GM18507 (cell line): ENCODE measurements at places on chromosomes 16 and 17.

DNA sequence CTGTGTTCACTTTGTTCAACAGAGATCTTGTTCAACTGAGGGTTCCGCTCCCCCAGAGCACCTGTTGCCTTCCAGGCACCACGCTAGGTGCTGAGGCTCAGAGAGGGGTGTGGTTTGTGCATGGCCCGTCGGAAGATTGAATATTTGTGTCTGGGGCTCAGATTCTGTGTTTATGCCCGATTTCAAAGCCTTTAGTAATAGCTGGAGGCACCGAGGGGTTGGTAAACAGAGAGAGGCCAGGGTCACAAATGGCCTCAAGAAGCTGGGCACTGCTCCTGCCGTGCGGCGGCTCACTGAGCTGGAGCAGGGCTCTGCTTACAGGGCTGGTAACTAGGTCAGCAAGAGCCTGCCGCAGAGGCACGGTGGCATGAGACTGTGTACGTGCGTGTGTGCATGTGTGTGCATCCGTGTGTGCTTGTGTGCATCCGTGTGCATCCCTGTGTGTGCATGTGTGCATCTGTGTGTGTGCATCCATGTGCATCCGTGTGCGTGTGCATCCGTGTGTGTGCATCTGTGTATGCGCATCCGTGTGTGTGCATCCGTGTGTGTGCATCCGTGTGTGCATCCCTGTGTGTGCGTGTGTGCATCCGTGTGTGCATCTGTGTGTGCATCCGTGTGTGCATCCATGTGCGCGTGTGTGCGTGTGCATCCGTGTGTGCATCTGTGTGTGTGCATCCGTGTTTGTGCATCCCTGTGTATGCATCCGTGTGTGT, 5.4 kb downstream of the ITGAE start:
- DNase-seq, result no peak

DNA sequence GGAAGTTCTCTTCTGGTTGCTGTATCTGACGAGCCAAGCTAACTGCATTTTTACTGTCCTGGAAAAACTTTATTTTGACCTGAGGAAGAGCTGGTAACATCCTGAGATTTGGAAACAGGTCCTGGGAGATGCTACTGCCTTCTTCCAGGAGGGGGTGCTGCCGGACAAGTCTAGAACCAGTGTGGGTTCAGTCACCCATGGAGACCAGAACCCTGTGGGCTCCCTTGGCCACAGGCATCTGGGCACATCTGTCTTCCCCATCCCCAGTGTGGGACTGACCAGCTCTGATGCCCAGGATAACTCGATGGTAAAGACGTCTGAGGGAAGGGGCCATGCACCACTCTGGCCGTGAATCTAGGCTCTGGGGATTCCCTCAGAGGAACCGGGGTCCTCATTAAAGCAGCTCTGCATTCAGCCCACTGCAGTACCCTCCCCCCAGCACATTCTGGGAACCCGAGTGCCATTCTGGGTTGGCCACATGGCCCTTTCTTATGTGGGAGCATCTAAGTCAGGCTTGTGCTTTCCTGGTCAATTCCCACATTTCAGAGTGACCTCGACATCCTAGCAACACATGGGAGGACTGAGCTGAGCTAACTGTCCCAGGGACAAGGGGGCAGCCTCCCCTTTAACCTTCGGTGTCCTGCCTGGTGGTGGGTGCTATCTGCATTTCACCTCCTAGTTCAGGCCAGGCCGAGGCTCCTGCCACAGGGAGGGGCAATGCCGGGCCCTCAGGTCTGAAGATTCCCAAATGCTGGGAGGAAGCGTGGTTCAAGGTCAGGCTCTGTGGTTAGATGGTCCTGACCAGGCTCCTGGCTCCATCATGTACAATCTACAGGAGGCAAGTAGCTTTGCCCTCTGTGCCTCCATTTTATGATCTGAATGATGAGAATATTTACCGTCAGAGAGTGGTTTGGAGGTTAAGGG, 6.4 kb downstream of the C16orf86 start:
- peak; percentile 80 for DNase-seq

GRCh38 chr17:73841431-73842060, 197.3 kb upstream of the SDK2 start:
- DNase-seq, result no peak

DNA sequence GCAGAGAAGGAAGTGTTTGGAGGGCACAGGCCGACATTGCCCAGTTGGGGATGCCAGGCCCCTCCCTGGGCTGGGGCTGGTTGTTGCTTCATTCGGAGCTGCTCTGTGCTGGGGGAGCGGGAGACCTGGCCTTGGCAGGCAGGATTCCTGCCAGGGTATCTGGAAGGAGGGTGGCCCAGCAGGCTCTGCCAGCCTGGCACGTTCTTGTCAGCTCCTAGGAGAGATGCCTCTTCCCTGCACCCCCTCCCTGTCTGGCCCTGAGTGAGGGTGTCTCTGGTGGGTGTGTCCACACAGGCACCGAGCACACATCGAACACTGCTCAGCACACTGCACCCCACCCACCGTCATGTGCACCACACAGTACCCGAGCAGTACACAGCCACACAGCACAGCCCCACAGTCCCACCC, 35.2 kb downstream of the ARHGAP23 start:
- DNase-seq, result no peak

DNA sequence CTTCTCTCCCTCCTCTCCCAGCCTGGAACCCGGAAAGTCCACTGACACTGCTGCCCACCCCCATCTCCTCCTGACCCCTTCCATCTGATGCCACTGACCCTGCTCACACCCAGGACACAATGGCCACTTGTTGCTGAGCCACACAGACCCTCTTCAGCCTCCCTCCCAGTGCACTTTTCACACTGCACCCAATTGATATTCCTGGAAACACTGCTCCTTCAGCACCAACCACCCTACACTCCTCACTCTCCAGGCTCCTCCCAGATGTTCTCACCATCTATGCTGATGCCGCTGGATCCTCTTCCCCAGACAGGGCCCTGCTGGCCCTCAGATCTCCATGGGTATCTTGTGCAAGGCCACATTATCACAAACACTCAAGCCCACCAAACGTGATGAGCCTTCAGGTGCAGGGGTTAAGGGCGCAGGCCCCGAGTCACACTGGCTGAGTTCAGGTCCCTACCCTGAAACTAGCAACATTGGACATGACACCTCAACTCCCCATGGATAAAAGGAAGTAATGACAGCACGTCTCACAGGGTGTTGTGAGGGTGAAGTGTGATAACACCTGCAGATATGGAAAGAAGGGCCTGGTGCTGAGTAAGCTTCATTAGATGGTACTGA, 238.1 kb downstream of the ZNF423 start:
- no peak for DNase-seq

- no peak for DNase-seq
Measured at GRCh38 chr17:37360632-37361031, 15.2 kb upstream of the C17orf78 start.

DNA sequence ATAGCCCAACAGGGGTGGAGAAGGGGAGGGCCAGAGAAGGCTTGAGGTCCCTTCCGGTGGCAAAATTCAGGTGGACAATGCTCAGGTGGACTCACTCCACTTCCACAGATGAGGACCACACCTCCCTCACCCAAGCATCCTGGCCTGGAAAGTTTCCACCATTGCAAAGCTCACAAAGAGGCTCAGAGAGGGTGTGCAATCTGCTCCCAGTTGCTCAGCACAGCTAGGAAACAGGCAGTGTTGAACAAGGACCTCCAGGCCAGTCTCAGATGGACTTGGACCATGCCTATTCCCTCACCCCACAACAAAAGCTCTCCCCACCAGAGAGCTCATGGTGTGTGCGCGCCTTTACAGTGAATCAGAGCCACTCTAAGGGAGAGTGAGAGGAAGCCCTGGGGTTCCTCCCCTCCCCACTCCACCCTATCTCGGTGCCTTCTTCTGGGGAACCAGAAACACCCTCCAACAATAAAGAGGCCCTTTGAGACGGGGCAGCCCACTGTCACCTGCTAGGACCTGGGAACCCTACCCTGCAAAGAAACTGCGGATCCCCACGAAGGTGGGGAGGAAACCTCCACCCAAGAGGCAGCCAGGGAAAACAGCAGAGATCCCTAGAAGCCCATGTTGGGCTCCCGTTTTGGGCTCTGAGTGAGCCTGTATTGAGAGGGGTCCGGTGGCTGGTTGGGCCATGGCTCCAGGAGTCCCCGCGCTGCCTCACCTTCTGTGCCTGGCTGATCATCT, 1.6 kb downstream of the FAM83G start:
- DNase-seq, result no peak

DNA sequence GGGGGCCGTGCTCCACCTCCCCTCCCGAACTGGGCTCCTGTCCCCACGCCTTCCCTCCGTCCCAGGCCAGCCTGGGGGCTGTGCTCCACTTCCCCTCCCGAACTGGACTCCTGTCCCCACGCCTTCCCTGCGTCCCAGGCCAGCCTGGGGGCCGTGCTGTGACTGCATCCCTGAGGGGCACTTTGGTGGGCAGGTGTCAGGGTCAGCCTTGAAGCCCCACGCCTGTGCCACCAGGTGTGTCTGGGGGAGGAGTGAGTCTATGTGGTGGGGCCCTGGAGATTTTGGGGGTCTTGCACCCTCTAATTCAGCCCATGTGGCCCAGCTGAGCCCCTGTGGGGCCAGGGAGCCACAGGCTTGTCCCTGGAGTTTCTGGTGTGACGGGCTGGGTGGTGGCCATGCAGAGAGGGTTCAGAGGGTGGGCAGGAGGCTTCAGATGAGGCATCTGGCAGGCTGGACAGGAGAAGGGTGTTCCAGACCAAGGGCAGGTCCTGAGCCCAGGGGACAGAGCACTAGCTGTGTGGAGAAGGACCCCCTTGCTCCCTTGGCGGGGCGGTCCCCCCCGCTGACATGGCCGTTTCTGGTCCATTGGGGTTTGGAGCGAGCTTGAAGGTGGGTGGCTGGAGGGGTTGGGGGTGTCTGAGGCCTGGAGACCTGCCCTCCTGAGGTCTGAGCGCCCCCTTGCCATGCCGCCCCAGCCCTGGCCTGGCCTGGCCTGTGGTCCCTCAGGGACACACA, 8.2 kb downstream of the NHERF2 start:
- no peak for DNase-seq

DNA sequence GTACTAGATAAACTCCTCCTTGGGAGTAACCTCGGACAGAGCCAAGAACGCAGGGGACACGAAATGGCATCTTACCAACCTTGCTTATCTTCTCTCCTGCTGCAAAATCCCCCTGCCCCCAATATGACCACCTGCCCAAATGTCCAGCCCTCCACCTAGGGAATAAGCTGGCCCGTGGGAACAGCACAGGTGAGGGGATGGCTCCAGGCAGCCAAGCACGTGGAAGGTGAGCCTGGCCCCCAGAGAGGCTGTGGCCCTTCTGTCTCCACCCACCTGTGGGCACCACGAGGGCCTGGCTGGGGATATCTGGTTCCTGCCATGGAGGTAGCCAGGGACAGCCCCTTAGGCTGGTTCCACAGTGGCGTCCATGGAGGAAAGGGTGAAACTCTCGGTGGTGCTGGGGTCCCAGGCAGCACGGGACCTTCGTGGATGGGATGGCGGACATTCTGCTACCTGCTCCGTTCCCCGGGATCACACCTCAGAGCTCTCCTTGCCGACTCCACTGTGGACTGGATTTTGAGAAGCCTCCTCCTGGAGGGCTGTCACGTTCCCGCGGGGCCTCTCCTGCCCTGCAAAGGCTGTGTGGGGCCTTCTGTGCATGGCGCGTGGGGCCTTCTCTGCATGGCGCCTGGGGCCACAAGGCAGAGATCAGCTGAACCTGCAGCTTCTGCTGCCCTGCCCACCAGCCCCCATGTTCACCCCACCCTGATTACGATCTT, 388.5 kb upstream of the TNRC6C start:
- DNase-seq, result no peak

DNA sequence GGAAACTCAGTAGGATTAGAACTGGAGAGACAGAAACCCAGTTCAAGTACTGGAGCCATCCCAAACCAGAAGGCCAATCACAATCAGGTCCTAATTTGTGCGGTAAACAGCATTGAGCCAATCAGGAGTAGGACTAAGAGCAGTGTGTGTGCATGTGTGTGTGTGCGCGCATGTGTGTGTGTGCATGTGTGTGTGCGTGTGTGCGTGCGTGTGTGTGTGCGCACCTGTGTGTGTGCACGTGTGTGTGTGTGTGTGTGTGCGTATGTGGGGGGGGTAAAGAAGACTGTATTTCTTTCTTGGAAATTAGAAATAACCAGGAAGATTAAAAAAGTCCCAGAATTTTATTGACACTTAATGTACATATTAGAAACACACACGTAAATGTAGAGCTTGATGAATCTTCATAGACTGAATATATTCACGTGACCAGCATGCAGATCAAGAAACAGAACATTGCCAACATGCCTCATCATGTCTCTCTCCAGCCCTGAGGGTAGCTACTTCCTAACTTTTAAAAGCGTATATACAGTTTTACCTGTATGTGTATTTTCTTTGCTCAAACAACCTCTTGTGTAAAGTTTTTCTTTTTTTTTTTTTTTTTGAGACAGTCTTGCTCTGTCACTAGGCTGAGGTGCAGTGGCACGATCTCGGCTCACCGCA, 919 bp upstream of the DHRS7C start:
- no peak for DNase-seq

DNA sequence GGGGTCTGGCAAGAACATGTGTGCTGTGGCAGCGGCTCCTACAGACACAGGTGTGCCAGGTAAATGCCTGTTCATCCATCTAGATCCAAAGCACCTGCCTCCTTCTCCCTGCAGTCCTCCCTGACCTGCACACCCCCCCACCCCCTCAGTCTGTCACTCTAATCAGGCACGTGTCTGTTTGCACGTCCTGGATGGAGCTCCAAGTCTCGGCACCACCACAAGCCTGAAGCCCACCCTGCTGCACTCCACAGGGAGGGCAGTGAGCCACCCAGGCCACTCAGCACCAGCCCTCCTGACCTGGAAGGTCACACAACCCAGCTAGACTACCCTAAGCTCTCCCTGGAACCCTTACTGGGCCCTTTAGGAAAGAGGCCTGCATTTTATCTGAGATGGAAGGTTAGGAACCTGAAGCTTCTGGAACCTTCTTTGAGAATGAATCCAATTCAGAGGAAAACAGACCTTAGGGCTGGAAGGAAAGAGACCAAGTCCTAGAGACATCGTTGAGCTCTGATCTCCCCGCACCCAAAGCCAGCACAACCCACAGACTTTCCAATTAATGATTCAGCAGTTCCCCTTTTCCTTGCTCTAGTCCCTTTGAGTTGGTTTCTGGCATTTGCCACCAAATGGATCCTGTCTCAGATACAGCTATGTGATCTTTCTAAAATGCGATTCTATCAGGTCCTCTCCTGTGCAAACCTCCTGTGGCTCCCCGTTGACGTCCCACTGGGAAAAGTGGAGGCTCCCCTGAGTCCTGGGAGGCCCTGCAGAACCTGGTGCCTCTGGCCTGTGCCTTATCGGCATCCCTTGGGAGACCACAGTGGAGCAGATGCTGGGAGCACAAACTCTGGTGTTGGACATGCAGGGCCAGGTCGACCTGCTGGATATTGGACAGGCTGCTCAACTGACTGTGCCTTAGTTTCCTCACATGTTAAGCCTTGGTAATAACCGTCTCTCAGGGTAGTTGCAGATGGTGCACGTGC, 67.9 kb downstream of the PRMT7 start:
- no peak for DNase-seq

DNA sequence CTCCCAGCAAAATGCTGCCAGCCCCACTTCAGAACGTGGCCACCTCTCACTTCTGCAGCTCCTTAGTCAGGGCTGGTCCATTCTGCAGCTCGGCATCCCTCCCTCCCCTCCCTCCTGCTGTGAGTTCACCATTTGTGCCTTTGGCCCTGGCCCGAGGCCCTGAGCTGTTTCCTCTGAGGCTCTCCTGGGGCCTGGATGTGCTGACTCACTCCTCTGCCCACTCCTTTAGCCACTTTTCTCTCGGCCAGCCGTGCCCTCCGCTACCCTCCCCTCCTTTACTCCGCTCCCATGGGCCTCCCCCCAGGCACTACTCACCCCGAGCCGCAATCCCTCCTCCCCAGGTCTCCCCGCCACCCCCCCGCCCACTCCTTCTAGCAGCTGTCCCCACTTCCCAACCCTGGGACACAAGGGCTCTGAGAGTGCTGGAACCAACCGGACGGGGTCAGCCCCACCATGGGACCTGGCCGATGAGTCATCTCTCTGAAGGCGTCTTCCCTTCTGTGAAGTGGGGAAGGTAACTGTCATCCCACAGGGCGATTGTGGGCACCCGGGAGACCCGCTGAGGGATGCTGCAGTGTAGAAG, 11.5 kb downstream of the KCNG4 start:
- no peak for DNase-seq
